ENCODE measurements at places on chromosomes 12 and 14. TPM values are rescaled to one million over a fixed set of nuclear protein-coding genes. Genes with fewer than 3 reads are reported as not detected.

- no peak overlapping the region for H3K27ac ChIP-seq
- H3K4me1 ChIP-seq = peaks cover 4% of the 10 kb centered on the region
- H3K4me3 ChIP-seq = no peak overlapping the region
- no peaks in the 10 kb centered on the region for H3K27me3 ChIP-seq
These were observed 129.5 kb downstream of the DAAM1 start for GRCh38 chr14:59317798-59318505.

GRCh38 chr12:32885831-32886230 is 10.7 kb downstream of the PKP2 start:
- no peaks in the 10 kb centered on the region for H3K27me3 ChIP-seq
- no peaks in the 10 kb centered on the region for H3K36me3 ChIP-seq
- no peaks in the 10 kb centered on the region for H3K4me1 ChIP-seq

GRCh38 chr12:48027183-48028002 is 23.1 kb upstream of the COL2A1 start:
- H3K27ac ChIP-seq = no peak overlapping the region
- no peaks in the 10 kb centered on the region for H3K4me1 ChIP-seq
- no peak overlapping the region for H3K4me3 ChIP-seq

- peaks cover 5% of the 10 kb centered on the region for H3K36me3 ChIP-seq
- H3K27me3 ChIP-seq = no peaks in the 10 kb centered on the region
- no peak overlapping the region for H3K27ac ChIP-seq
- H3K4me1 ChIP-seq = no peaks in the 10 kb centered on the region
- no peak for DNase-seq
These were observed 28.6 kb downstream of the CORO1C start for GRCh38 chr12:108702595-108703320.

DNA sequence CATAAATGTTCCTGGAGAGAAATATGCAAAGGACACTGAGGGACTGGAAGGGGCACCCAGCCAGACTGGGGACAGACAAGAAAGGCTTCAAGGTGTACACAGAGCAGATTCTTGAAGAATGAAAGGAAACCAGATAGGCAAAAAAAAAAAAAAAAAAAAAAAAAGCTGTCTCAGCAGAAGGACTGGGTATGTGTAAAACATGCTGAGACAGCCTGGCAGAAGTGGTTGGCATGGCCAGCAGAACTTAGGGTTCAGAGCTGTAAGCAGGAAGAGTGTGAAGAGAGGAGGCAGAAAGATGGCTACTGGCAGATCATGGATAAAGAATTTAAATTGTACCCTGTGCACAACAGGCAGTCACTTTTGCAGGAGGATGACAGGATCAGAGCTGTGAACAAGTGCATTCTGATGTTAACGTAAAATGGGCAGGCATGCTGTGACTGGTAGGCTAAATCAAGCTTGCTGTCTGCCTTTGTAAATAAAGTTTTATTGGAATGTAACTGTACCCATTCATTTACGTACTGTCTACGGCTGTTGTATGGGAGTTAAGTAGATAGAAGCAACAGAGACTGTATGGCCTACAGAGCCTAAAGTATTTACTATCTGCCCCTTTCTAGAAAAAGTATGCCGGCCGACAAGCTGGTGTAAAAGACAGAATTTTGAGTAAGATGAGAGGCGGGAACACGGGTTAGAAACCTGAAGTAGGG is 42.2 kb downstream of the UBR7 start:
- no peak overlapping the region for H3K27ac ChIP-seq
- no peak for DNase-seq
- H3K4me3 ChIP-seq = no peak overlapping the region
- H3K36me3 ChIP-seq = peaks cover 16% of the 10 kb centered on the region
- no peaks in the 10 kb centered on the region for H3K27me3 ChIP-seq

CPNE6 gene
- total RNA-seq = 0.19 TPM

PTCSC3 gene
- total RNA-seq = not detected

PTPRO gene
- 4.6 TPM for total RNA-seq

CLBA1 gene
- 22.6 TPM for total RNA-seq
